ENCODE measurements at places on chromosomes 6 and 20.
A peak's percentile ranks its signal among the peaks of the same experiment; 100 is the strongest.

DNA sequence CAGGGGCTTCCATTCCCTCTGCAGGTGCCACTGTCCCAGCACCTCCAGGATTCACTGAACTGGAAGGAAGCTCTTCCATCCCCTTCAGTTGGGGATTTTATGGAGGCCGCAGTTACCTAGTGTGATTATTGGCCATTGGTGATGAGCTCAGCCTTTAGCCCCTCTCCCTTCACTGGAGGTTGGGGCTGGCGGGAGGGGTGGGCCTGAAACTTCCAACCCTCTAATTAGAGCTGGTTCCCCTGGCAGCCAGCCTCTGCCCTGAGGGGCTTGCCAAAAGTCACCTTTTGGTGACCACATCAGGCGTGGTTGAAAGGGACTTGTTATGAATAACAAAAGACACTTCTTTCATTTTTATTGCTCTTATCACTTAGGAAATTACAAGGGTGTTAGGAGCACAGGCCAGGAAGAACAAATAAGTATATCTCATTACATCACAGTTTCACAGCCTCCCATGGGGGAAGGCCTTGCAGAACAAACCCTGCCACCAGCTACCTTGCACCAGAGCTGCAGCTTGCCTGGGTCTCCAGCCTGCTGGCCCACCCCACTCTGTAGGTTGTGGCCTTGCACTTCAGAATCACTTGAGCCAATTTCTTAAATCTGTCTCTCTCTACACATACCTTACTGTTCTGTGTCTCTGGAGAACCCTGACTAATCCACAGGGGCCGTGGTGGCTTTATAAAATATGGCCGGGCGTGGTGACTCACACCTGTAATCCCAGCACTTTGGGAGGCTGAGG lies 5.0 kb downstream of the PYGB start:
- no peak for DNase-seq

DNA sequence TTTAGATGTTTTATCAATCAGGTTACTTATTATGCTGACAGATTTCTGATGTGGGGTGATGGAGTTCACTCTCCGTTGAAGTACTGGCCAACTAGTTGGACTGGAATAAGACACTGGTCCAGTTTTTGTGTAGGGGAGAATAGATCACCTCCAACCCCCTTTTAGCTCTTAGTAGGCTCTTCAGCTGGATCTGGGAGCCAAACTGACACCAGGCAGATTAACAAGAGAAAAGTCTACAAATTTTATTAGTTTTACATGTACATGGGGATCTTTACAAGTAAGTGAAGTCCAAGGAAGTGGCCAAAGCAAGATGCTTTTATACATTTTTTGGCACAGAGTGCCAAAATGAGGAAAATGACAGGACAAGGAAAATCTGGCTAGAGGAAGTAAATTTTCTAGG lies 107.1 kb downstream of the UBE3D start:
- DNase-seq, result no peak

DNA sequence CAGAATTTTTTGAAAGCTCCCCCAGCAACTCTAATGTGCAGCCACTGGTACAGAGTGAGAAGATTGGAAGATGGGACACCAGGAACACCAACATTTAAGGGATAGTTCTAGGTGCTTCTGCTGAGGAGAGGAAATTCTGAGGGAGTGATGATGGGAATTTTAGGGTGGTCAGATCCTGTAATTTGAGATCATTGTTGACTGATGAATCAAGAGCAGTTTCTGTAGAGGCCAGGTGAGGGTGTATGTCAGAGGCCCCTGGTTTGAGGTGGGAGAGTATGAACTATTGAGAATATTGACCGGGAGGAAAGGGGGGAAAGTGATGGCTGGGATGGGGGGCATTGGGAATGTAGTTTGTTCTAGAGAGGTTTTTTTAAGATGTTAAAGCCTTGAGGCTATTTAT lies 47.2 kb downstream of the PTPRA start:
- DNase-seq, result no peak

DNA sequence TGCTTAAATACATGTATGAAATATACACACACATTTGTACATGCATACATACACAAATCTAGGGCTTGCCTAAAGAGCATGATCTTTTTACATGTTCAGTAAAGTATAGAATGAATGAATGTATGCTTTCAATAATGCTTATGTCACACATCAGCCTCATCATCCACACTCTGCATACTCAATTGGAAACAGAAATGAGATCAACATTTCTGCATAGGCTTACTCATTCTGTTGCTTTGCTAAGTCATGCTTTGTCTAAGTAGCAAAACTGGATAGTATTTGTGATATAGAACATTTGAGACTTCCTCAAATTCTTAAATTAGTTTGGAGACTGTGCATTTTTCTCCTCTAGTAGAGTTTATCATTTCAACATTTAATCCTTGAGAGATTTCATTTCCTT lies 343.3 kb downstream of the ADGRB3 start:
- DNase-seq, result no peak

DNA sequence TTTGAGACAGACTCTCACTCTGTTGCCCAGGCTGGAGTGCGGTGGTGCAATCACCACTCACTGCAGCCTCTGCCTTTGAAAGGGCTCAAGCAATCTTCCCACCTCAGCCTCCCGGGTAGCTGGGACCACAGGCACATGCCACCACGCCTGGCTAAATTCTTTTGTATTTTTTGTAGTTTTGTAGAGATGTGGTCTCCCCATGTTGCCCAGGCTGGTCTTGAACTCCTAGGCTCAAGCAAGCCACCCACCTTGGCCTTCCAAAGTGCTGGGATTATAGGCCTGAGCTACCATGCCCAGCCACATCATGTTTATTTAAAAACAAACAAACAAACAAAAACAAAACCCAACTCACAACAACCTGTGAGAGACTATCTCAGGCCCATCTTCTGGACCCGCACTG lies 29.7 kb upstream of the APCDD1L start:
- DNase-seq, result no peak

DNA sequence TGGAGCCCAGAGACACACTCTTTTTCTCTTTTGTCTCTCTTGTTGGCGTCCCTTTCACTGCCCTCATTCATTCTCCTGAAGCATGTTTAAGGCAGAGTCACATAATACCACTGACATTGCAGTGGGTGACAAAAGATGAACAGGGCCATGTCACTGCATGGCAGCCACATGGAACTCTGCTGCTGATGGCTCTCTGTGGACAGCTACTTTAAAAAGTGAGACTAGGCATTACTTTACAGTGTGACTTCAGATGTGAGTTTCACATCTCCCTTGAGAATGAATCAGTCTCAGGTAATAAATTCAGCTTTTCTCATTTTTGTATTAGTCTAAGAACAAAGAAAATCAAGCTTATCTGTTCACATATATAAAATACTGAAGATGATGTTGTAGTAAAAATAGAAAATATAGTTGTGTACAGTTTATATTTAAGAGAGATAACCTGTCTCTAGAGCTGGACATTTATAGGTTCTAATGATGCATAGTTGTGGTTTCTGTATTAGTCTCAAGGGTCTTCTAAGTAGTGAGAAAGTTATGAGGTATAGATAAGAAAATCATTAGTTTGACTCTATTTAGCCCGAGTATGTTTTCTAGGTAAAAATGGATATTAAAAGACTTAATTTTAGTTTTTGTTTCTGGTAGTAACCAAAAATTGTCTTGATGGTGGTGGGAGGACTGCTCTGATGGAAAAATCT lies 6.1 kb downstream of the MRS2 start:
- no peak for DNase-seq

DNA sequence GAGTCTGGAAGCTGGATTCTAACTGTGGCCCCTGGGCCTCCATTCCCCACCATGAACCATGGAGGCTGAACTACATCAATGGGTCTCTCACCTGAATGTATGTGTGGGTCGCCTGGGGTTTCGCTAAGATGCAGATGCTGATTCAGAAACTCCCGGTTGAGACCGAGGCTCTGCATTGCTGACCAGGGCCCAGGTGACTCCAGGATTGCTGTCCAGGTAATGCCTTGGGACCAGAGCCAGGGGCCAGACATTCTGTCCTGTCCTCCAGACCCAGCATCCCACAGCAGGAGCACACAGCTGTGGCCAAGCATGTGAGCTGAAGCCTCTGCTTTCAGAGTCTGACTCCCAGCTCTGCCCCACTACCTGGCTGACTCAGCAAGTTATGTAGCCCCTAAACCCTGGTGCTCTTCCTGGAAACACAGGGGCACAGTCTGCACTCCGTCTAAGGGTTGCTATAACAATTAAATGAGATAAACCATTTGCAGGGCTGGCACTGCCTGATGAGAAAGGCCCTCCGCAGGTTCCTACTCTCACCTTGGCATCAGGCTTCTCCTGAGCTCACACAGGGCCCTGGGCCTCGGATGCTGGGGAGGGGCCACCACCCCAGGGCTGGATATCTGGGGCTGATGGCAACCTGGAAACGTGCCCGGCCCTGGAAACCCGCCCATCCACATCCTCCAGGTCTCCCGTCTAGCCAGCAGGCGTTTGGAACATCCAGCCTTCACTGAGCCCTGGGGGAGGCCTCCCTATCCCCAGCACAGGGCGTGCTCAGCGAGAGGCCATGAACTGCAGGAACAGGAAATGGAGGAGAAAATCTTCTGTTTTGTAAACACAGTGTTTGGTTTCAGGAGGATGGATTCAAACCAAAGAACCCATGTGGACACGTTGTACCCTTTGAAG lies 175.7 kb downstream of the DLL1 start:
- DNase-seq, result no peak

DNA sequence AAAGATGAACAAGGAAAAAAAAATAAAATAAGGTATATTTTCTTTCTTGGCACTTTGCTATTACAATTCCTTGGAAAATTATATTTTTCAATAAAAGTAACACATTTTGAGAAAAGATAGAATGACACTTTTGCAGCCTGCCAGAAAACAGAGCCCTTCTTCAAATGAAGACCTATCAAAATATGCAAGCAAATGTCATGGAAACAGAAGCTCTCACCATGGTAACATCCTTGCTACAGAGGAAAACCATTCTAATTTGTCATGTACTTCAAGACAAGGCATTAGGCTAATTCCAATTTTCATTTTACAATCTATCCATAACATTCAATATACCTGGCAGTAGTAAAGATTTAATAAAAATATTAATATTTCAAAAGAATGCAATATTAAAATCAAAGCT lies 177.9 kb downstream of the RNGTT start:
- DNase-seq, result no peak

DNA sequence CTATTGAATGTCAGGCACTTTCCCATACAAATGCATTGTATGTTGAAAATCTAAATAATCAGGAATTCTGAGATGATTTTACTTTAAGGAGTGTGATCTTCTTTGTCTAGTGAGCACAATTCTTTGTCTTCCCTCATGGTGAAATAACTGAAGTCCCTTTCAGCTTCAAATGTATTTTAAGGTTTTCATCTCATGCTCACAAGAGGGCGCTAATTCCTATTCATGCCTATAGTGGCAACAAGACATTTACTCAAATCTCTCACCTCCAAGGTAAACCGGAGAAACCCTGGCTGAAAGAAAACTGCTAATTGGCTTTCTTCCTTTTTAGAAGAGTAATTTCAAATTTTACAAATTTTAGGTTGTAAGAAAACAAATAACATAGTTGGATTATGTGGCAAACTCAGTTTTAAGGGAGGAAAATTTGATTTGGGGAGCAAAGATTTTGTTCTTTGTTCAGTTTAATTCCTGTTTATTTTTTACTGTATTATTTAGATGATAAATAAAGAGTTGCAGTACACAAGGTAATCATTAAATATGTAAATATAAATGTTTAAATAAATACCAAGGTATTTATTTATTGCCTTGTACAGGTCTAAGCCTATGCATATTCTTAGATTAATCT lies 69.1 kb downstream of the SLC35F1 start:
- peak; percentile 33 for DNase-seq

GRCh38 chr6:123986938-123987337 lies 183.3 kb downstream of the NKAIN2 start:
- DNase-seq, result no peak

GRCh38 chr6:16723826-16724225 lies 37.4 kb downstream of the ATXN1 start:
- DNase-seq, result no peak

- no peak for DNase-seq
Observed at GRCh38 chr20:19785983-19786285, 27.9 kb downstream of the RIN2 start.

GRCh38 chr20:45538209-45538799 lies 978 bp downstream of the WFDC6 start:
- no peak for DNase-seq

GRCh38 chr20:62609279-62609720 lies 33.0 kb upstream of the SLCO4A1 start:
- no peak for DNase-seq

- no peak for DNase-seq
Observed at GRCh38 chr6:31736768-31737314, 511 bp upstream of the CLIC1 start.

DNA sequence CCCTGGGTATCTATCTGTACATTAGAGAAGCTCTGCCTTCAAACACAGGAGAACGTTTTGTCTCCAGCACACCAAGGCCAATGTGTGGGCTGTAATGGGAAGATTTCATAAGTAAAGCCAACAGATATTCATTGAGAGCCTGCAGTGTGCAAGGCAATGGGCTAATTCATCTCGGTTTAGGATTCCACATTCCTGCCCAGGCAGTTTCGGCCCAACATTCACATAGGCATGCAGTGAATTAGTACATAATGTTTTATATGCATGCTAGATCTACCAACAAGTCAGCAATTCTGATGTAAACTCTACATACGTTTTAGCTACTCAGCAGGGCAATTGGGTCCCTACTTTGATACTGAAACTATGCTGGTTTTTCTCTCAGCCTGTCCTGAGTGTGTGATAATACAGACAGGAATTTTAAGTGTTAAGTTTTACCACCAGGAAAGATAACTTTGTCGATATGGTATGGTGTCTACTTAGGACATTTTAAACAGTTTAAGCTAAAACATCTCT lies 46.9 kb upstream of the NAA20 start:
- DNase-seq, result no peak

DNA sequence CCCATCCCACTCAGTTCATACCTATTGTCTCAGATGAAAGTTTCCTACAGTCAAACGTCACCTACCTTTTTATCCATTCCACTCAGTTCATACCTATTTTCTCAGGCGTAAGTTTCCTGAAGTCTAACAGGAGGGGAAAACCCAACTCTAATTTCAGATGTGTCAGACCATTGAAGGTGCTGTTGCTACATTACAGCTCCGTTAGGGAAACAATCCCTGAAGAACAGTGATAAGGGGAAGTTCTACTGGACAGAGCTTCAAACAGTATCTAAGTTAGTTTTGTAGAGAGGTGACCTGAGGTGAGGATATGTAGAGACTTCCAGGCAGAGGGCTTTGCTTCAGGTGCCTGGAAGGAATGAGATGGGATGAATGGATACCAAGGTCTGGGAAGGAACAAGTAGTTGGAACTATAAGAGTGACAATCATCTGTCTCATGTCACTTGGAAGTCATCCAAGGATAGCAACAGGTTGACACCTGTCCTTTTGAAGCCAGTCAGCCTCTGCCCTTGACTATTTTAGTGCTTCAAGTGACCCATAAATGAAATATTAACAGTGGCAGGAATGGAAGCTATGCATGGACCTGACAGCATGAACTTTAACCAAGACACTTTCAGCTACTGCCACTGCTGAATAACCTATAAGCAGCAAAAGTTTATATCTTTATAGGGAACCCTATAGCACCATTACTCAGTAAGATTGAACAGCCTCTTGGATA lies 191.6 kb upstream of the MOCS1 start:
- no peak for DNase-seq

GRCh38 chr20:48578397-48579098 lies 249.3 kb downstream of the PREX1 start:
- DNase-seq, result no peak

- no peak for DNase-seq
Observed at GRCh38 chr20:23325107-23325506, 25.5 kb upstream of the NXT1 start.
